ENCODE measurements at places on chromosomes 7 and 10.

DNA sequence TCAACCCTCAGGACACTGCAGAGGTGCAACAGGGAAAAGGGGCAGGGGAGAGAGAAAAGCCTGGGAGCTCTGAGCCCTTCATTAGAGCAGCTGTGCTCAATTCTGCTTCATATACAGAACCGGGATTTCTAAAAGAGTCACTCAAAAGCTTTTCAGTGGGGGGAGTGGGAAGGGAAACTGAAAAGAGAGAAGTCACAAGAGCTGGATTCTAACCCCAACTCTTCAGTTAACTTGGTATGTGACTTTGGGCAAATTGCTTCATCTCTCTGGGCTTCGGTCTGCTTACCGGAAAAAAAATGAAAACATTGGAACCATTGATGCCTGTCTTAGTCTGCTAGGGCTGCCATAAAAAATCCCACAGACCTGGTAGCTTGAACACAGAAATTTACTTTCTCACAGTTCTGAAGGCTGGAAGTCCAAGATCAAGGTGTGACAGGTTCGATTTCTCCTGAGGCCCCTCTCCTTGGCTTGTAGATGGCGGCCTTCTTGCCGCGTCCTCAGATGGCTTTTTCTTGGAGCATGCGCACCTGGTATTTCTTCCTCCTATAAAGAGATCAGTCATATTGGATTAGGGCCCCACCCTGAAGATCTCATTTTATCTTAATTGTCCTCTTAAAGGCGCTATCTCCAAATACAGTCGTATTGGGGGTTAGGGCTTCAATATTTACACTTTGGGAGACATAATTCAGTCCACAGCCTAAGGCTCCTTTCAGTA is 118.3 kb upstream of the KMT2E start:
- no peak for DNase-seq

GRCh38 chr7:134254311-134254710 is 62.4 kb downstream of the SLC35B4 start:
- DNase-seq: no peak

DNA sequence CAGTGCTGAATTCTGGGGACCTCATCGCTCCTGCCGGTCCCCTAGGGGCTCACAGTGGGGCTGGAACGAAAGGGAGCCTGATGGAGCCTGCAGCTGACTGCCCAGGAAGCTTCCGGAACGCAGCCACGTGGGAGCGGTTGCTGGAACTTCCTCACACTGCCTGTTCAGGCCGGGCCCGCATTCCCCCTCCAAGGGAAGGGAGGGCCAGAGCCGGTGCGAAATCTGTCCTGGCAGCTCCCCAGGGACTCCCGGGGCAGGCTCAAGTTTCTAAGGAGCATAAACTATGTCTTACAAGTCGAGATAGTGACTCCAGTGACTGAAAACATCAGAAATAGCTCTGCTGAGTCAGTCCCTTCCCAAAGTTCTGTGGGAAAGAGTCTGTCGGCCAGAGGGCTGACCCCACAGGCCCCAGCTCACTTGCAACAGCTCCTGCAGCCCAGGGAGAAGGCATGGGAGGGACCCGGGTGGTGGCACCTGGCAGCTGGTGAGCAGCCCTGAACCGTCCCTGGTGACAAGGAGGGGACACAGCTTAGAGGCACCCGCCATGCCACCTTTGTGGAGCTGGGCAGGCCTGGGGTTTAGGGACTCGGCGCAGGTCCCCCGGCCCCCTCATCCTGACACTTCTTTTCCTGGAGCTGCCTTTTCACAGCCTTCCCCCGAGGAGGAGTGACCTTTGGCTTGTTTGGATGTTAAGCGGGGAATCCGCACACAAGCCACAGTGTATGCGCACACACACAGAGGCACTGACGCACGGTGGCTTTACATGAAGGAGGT is 47.6 kb downstream of the PDGFA start:
- DNase-seq: no peak

GRCh38 chr10:114723361-114723760 is 65.3 kb upstream of the ABLIM1 start:
- DNase-seq: no peak
